ENCODE measurements at places on chromosomes 4 and X.

GRCh38 chrX:18170910-18171309, 49.8 kb downstream of the BEND2 start:
- DNase-seq = no peak

- no peak for DNase-seq
Measured at GRCh38 chrX:100748108-100748507, 16.2 kb upstream of the SYTL4 start.

- DNase-seq = no peak
Measured at GRCh38 chrX:129958083-129958465, 24.4 kb upstream of the BCORL1 start.

- no peak for DNase-seq
Measured at GRCh38 chr4:137707102-137707620, 174.9 kb upstream of the PCDH18 start.

DNA sequence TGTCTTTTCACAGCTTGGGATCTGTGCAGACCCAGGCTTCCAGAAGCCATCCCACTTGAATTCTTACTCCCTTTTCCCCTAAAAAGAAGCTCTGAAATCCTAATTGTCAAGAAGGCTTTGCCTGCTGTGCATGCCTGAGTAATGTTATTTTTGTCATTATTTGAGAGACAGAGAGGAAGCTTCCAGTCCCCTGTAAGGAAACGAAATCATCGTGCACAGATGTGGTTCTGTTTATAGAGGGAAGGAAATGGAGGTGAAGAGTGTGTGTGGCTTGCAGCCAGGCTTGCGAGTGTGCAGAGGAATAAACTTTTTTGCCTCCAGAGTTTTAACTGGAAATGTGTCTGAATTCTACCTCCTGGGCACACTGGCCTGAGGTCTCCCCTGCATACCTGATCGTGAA, 70.2 kb downstream of the TBL1X start:
- DNase-seq = no peak

DNA sequence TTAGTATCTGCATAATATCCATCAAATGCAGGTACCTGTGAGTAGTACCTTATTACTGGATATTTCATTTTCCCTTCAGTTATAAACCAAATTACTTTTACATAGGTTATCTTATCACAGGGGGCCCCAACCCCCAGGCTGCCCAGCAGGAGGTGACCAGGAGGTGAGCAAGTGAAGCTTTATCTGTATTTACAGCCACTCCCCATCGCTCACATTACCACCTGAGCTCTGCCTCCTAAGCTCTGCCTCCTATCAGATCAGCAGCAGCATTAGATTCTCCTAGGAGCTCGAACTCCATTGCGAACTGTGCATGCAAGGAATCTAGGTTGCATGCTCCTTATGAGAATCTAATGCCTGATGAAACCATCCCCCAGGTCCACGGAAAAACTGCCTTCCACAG, 6.3 kb downstream of the PRSS12 start:
- DNase-seq = no peak

GRCh38 chr4:687971-688853, 739 bp downstream of the SLC49A3 start:
- DNase-seq = no peak

DNA sequence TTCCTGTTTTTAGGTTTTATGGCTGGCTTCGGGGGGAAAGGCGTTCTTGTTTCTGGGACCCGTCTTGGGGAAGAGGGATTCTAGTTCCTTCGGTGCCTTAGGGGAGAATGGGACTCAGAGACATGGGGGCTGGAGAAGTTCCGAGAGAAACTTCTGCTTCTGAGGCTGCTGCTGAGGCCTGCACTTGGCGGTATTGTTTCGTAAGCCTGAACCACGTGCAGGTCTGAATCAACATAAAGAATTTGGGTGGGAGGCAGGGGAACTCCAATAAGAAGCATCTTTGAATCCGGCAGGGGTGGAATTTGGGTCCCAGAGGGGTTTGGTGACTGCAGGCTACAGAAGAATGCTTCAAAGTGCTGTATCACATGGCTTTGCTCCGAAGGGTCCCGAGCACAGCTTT, 15.1 kb downstream of the XG start:
- no peak for DNase-seq

DNA sequence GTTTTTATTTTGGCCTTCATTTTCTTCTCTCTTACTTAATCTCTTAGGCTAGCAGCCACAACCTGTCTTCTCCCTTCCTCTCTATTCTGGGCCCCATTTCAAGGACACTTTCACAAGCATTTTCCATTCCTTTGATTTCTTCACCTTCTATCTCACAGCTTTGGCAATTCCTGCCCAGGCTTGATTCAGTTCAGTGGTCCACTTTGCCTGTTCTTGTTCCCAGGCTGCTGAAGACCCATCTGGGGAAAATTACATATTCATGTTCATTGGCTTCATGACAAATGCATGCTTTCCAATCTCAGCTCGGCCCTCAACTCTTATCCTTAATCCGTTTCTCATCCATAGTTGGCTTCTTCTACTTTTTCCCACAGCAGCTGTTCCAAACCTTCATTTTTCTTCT, 38.7 kb upstream of the LPAR4 start:
- DNase-seq = no peak

DNA sequence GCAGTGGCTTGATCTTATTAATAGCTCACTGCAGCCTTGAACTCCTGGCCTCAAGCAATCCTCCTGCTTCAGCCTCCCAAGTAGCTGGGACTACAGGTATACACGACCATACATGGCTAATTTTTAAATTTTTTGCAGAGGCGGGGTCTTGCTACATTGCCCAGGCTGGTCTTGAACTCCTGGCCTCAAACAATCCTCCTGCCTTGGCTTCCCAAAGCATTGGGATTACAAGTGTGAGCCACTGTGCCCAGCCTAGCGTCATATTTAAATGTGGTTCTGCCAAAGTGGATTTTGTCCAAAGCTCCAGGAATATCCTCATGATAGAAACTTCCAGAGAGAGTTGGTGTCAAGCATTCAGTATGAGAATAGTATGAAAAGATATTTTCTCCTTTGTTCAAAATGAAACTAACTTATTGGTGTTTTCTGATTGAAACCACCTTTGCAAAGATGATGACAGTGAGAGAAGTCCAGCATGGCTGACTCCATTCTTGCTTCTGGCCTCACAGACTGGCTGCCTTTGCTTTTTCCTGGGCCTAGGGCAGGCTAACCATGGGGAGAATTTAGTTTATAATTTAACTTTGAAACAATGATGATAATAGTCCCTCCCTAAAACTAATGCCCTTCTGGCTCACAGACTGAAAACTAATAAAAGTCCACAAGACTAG, 129.0 kb downstream of the C4orf51 start:
- DNase-seq = no peak

GRCh38 chr4:143085224-143085623, 99.5 kb upstream of the USP38 start:
- DNase-seq = no peak

DNA sequence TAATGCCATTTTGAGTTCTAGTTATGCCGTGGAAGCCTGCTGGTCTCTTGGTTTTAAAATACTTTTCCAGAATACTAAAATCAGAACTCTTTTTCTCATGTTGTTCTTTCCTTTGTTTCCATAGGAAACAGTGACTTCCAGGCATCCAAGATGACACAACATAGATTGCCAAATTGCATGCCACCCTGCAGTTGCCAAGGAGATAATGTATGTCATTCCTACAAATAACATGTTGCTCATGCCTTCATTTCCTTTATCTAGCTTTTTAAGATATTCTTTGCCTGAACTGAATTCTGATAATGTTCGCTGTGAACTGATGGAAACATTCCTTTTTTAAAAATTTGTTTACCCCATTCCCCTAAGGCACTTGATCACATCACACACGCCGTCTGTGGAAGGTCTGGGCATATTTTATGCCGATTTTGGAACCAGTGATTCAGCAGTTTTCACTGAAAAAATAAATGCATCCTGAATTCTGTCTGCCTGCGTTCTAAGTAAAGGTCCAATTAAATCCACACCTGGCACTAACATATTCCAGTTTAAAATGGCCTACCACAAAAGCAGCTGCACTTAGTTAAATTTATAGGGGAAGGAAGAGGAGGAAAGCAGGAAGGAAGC, 38.0 kb upstream of the COX7B2 start:
- no peak for DNase-seq

- DNase-seq = no peak
Measured at GRCh38 chr4:155974996-155975395, 21.3 kb upstream of the CTSO start.

DNA sequence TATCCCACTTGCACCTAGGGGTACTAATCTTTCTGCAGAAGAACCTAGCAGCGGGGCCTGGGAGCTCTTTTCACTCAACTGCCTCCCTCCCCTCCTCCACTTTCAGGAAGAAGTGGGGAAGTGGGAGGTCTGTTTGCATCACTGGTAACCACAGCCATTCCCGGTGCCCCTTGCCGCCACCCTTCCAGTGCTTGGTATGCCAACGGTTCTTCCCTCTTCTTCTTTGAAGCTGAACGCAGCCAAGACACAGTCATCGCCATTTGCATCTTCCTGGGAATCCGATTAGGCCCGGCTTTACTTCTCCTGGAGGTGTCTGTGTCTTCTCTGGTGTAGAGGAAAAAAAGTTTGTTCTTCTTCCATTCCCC, 47.2 kb upstream of the RBPJ start:
- DNase-seq = no peak

- no peak for DNase-seq
Measured at GRCh38 chr4:169410839-169411770, 140.3 kb upstream of the SH3RF1 start.

- no peak for DNase-seq
Measured at GRCh38 chr4:2790583-2791517, 2.0 kb upstream of the SH3BP2 start.

DNA sequence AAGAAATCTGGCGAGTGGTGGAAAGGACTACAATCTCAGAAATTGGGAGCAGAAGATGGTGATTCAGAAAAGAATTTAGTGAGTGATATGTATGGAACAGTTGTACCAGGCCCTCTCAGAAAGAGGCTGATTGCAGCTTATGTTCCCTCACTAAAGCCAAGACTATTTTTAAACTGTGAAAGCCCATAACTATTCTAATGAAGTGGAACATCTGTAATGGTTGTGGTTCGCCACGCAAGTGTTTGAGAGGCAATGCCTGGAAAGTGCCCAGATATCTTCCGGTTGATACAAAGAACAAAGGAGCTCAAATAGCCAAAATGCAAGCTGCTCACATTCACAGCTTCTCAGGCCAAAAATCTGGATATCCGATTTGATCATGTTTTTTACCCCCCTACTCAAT, 1250.7 kb downstream of the RAPGEF2 start:
- no peak for DNase-seq

DNA sequence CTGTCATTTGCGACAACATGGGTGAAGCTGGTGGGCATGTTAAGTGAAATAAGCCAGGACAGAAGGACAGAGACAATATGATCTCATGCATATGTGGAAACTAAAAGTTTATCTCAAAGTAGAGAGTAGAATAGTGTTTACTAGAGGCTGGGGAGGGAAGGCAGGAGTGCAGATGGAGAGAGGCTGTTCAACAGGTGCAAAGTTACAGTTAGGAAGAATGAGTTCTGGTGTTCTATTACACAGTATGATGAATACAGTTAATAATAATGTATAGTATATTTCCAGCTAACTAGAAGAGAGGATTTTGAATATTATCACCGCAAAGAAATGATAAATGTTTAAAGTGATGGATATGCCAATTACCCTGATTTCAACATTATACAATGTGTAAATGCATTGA, 69.8 kb downstream of the FBXL5 start:
- no peak for DNase-seq

Data from T-helper 17 cell (primary cell).